ENCODE measurements at places on chromosomes 6 and 20. TPM values are rescaled to one million over a fixed set of nuclear protein-coding genes. Genes with fewer than 3 reads are reported as not detected.

GRCh38 chr20:37359331-37359730 is 13.4 kb downstream of the SRC start:
- H3K36me3 ChIP-seq = no peaks in the 10 kb centered on the region
- H3K27ac ChIP-seq = no peak overlapping the region
- no peak overlapping the region for H3K4me3 ChIP-seq
- no peaks in the 10 kb centered on the region for H3K27me3 ChIP-seq
- H3K4me1 ChIP-seq = no peaks in the 10 kb centered on the region

- no peaks in the 10 kb centered on the region for H3K36me3 ChIP-seq
- H3K27me3 ChIP-seq = no peaks in the 10 kb centered on the region
- no peak for DNase-seq
- H3K4me3 ChIP-seq = no peak overlapping the region
- peaks cover 1% of the 10 kb centered on the region for H3K4me1 ChIP-seq
Observed at GRCh38 chr6:150448221-150448620, 79.4 kb downstream of the IYD start.

DNA sequence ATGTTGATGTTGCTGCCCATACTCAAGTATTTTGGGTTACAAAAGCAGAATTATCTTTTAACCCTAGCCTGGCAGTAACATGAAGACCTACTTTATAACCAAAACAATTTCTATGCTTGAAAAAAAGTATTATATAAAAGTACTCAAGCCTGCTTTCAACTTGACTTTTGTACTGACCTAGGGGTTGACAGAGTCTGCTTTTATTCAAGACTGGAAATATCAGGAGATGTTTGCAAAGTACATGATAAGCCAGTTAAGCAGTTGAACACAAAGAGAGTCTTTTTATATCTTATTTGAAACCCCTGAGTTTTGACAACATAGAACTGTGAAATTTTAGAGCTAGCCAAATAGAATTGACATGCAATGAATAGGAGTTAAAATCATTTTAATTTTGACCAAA is 159.8 kb downstream of the KCNQ5 start:
- no peaks in the 10 kb centered on the region for H3K36me3 ChIP-seq
- no peaks in the 10 kb centered on the region for H3K27me3 ChIP-seq
- no peak overlapping the region for H3K27ac ChIP-seq
- no peak for DNase-seq
- H3K4me1 ChIP-seq = no peaks in the 10 kb centered on the region
- no peak overlapping the region for H3K4me3 ChIP-seq

- DNase-seq = no peak
- H3K36me3 ChIP-seq = peaks cover 19% of the 10 kb centered on the region
- H3K27me3 ChIP-seq = no peaks in the 10 kb centered on the region
- peaks cover 14% of the 10 kb centered on the region for H3K4me1 ChIP-seq
Observed at GRCh38 chr6:33431880-33432541, 12.1 kb downstream of the SYNGAP1 start.

DNA sequence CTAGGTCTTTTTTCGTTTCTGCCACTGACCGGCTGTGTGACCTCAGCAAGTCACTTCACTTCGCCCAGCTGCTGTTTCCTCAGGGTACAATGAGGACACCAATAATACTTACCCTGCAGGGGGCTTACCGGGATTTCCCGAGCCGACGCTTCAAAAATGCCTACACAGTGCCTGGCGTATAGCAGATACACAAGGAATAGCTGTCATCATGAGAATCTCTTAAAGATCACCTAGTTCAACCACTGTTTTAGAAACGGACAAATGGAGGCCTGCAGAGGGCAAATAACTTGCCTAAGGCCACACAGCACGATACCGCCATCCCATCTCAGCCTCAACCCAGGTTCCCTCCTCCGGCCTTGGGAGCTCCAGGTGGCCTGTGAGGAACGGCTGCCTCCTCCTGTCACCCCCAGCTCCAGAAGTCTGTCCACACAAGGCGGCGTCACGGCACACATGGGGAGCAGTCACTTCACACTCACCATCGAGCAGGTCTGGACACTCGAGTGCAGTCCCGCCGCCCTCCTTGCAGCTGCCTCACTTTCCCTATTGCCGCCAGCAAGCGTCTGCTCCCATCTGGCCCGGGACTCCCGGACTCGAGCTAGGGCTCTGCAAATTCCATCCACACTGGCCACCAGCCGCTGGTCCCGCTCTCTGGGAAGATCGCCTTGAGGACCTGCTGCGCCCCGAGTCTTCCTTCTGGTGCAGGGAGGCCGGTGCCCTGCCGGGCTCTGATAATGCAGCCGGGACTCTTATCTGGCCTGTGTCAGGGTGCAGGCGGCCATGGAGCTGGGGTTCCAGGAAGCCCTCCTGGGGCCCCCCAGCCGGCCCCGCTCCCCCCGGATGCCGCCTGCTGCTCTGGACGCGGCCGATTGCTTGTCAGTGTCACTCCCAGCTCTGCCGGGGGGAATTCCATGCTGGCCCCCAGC is at the start of gene RIPOR3:
Gene RIPOR3, minus strand, starts transcription at position 893 of the 923 bp plus-strand sequence. Its CDS starts 414 bp downstream, at position 479.
- H3K4me3 ChIP-seq = peak within 1 kb of the TSS; percentile 38
- no peak for DNase-seq
- H3K4me1 ChIP-seq = peaks cover 24% of the 10 kb centered on the region

DNA sequence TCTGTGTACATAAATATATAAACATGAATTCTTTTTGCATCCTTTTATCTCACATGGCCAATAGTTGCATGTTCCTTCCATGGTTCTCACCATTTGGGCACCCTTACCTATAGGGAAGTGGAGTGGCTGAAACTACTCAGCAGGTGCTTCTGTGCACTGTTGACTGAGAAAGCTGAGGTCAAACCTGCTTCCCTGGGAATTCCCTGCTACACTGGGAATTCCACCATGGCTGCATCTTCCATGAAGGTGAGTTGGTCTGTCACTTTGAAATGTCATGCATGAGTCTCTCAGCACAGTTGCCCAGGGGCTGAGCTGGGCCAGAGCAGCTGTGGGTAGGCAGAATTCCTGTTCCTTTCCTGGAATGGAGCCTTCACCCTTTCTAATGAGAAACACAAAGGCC is 193.8 kb upstream of the PRSS16 start:
- peaks cover 3% of the 10 kb centered on the region for H3K4me1 ChIP-seq
- no peaks in the 10 kb centered on the region for H3K27me3 ChIP-seq
- no peak for DNase-seq
- no peak overlapping the region for H3K4me3 ChIP-seq
- no peaks in the 10 kb centered on the region for H3K36me3 ChIP-seq
- no peak overlapping the region for H3K27ac ChIP-seq

GRCh38 chr6:122012578-122012977 is 386.9 kb upstream of the HSF2 start:
- no peaks in the 10 kb centered on the region for H3K27me3 ChIP-seq
- H3K36me3 ChIP-seq = no peaks in the 10 kb centered on the region
- H3K4me3 ChIP-seq = no peak overlapping the region

The SLC35D3 gene
- polyA plus RNA-seq = 0.27 TPM

The PSORS1C1 gene
- 0.12 TPM for polyA plus RNA-seq

The NRN1 gene
- polyA plus RNA-seq = 0.11 TPM

The HRH3 gene
- polyA plus RNA-seq = 3.1 TPM
